ENCODE measurements at places on chromosomes 3 and 15.

DNA sequence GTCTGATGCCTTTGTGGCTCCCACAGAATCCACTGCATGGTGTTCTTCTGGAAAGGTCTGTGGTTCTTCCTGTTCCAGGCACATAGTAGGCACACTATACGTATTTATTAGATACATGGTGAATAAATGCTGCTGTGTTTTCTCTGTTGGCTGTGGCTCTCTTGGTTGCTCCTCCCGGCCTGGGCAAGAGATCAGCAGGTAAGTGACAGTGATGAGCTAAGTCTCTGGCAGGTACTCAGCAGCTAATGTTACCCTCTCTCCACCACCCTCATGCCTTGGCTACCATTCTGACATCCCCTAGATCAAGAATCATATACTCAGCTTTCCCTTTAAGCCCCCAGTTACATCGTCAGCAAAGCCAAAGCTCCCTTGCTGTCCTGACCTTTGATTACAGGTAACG lies 8.4 kb downstream of the SV2B start:
- no peak for DNase-seq

DNA sequence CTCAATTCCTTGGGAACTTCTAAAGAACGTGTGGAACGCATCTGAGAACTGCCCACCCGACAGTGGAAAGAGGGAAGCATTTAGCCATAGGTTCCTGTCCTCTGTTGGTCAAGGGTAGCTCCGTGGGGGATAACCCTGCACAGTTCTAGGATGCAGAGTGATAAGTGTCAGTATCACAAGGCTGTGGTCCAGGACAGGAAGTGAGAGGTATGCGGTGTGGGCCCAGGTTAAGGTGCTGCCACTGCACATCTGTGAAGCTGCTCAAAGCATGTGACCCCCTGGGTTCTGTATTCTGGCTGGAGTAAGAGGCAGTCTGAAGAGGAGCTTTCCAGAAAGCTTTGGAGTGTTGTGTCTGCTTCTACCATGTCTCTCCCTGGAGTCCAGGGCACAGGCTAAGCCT lies 51.7 kb upstream of the HES1 start:
- no peak for DNase-seq

DNA sequence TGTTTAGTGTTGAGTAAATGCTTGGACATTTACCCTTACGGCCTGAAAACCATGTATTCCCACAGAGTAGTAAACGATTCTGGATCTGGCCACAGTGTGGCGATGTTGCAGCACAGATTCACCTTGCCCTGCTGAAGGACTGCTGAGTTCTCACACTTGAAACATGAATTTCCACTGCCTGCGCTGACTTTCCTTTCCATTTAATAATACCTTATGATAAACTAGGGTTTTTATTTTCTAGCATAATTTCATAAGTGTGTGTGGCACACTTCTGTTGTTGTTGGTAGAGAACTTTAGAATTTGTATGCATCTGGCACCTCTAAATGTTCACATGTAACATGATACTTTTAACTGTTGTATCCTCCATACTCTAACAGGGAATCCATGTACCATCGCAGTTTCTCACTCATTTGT lies 53.9 kb downstream of the C3orf38 start:
- DNase-seq, result peak; percentile 31

- DNase-seq, result no peak
These were observed 961.4 kb downstream of the VGLL3 start for GRCh38 chr3:86029590-86029989.

DNA sequence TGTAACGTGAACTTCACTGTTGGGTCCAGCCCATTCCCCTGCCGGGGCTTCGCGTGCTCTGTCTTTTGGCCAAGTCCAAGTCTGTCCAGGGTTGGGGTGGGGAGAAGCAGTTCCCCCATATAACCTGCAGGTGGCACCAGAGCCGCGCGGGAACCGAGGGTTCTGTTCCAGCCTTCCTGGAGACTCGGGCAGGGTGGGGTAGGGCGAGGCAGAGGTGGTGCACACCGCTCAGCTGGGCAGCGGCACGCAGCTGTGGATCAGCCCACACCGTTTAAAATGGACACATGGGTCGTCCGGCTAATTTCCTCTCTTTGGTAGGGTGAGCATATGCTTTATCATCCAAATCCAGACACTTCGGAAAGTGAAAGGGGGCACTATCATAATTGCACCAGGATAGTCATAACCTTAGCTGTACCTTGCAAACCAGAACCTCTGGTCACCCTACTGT lies 118.1 kb downstream of the TBC1D2B start:
- peak; percentile 72 for DNase-seq

DNA sequence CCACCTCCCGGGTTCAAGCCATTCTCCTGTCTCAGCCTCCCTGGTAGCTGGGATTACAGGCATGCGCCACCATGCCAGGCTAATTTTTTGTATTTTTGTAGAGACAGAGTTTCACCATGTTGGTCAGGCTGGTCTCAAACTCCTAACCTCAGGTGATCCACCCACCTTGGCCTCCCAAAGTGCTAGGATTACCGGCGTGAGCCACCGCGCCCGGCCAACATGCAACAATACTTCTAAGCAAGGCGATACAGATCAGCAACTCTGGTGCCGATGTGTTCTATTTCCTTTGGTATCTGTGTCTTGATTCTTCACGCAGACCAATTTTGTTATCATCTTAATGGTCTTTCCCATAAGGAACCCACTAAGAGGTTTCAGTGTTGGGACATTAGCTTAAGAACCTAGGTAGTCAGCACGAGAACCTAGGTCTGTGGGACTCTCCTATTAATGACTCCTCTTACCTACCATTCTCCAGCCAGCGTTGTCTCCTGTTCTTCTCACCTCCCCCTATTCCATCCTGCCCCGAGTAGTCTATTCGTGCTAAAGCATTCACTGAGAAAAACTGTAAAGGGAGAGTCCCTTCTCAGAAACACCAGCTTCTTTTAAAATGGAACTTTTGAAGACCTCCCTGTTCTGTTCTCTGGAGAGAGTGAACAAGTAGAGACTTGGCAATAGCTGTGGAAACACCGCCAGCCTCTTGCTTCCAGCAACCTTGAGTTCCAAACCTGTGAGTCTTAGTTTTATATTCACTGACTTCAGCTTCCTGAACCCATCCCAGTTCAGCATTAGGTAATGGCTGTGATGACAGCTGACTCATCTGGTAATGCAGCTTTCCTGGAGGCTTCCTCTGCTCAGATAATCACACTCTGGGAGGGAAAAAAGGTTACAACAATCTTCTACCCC lies 61.2 kb downstream of the TSC22D2 start:
- peak; percentile 85 for DNase-seq

GRCh38 chr3:111584744-111585143 lies 10.4 kb downstream of the ZBED2 start:
- DNase-seq, result no peak

DNA sequence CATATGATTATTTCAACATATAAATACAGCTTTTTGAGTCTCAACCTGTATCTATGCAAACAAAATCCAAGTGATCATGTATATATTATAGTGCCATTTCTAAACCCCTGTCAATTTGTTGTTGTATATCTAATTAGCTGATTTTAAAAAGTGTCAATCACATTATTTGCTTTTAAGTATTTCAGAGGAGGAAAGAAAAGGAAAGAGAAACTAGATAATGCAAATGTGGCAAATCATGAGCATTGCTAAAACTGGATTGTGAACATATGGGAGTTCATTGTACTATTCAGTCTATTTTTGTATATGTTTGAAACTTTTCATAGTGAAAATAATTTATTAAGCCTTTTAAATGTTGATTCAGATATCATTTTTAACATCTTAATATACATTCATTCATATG lies 190.7 kb downstream of the ZIC4 start:
- no peak for DNase-seq

DNA sequence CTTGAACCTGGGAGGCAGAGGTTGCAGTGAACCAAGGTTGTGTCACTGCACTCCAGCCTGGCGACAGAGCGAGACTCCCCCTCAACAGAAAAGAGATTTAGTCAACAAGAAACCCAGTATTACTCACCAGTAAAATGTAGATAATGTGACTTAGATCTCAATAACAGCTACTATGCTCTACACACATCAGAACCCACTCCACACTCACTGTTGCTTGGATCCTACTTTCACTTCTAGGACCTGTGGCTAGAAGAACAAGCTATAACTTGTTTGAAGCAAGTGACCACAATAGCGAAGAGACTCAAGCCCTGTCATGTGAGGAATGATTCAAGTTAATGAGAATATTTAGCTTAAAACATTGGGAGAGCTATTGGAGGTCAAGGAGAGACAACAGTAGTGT lies 100.7 kb downstream of the ANXA2 start:
- DNase-seq, result no peak

- DNase-seq, result no peak
These were observed 1032.8 kb upstream of the EPHA6 start for GRCh38 chr3:95781598-95781997.

DNA sequence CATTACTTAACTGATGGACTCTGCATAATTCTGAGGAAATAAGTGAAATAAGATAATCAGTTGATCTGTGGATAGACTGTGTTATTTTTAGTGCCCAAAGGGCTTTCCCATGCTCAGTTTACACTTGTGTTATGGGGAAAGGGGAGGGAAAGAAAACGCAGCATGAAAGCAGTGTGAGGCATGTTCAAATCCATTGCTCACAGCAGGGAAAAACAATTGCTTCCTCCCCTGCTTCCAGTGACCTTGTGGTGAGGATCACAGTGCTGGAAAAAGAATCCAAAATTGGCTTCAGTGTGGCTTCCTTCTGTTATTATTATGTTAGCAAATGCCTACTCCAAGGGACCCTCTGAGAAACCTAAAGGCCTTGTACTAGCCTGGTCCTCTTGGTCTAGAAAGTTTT lies 285.1 kb upstream of the CDIN1 start:
- no peak for DNase-seq

DNA sequence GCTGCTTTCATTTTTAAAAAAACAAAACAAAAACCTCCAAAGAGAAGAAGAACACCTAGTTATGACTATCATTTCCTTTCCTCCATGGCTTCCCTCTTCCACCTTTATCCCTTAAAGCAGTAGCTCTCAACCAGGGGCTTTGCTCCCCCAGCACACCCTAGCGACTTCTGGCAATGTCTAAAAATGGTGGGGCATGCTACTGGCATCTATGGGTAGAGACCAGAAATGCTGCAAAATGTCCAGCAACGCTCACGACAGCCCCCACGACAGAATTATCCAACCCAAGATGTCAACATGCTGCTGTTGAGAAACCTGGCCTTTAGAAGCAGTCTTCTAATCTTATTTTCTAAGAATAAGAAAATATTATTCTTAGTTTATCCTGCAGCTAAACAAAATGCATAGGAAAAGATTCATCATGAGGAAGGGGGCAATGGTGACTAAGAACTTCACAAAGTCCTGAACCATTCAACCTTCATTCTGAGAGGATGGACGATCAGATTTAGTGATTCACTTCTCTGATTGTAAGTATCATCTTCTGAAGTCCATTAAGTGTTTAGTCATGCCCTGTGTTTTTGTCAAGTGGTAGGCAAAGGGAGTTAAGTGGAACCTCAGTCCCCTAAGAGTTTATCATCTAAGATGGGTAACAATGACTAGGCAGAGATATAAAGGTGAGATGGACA lies 81.7 kb downstream of the CCNL1 start:
- DNase-seq, result no peak

DNA sequence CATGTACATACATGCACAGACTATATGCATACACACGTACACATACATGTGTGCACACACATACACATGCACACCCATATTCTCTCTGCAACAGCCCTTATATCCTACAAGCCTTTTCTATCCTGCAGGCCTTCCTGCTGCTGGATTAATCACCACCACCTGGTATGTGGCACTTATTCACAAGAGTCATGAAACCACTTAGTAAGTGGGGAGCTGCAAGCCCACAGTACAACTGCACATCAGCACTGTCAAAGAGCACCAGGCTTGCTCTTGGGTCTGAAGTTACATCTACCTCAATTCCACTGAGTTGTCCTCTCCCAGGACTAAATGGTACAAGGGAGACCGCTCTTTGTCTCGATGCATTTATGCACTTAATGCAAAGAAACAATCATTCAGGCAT lies 233.2 kb downstream of the KLF13 start:
- no peak for DNase-seq

- DNase-seq, result no peak
These were observed 56.8 kb downstream of the NOX5 start for GRCh38 chr15:69071260-69071659.

- no peak for DNase-seq
These were observed 951.6 kb downstream of the TUSC7 start for GRCh38 chr3:117660941-117661817.

DNA sequence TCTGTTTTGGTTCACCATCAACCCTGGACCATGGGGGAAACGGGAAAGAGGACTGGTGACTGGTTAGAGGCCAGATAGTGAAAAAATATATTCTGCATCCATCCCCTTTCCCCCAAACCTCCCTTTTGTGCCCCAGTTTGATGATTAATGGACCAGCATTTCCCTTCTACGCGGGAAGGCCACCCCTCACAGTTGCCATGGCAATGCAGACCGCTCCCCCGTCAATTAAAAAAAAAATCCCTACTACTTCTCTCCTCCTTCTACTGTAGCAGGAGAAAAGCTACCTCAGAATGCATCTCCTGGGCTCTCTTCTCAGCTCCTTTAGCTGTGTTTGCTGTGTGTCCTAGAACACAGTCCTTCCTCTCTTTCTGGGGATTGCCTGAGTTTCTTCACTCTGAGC lies 4.0 kb downstream of the BAHD1 start:
- no peak for DNase-seq

DNA sequence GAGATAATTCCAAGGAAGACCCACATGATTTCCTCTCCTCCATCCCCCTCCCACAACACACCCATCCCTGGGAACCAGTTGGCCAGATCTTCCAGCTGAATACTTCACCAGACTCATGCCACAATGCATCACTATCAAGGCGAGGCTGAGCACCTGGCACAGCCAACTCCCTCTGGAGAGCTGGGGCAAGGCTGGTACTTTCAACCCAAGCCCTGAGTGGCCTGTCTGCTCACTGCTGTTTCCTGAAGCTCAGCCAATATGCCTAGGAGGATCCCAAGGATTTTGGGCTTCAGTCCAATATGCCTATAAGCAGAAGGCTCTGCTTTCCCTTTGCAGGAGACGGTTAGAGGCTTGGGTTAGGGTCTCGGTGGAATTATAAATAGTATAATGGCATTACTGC lies 90.9 kb upstream of the NEO1 start:
- no peak for DNase-seq

- DNase-seq, result no peak
These were observed 152.4 kb upstream of the CMC1 start for GRCh38 chr3:28088811-28089526.

- no peak for DNase-seq
These were observed 31.9 kb upstream of the ADGRG7 start for GRCh38 chr3:100577382-100578008.

DNA sequence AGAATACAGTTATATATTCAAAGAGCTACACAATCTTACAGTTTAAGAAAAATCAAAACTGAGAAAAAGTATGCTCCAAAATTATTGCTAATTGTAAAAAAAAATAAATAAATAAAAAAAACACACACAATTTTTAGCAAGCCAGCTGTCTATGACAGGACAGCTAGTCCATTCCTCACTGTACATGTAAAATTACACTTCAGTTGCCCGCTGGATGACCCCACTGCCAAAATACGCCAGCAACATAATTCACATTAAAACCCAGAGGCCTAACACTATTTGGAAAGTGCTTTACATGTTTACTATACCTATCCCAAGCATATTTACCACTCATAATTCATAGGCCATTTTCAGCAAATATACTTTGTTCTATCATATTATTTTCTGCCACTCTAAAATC lies 5.8 kb downstream of the MYO9A start:
- no peak for DNase-seq

- no peak for DNase-seq
These were observed 43.3 kb upstream of the MITF start for GRCh38 chr3:69695933-69696332.
